A549 treated with RU486 at 1 μM for 4 hours (cell line): ENCODE measurements at places on chromosomes 2 and 18. TPM values are rescaled to one million over a fixed set of nuclear protein-coding genes. Genes with fewer than 3 reads are reported as not detected.

The RBMS1 gene
- 39.9 to 63.9 TPM (median 61.3 TPM) in 5 replicates for total RNA-seq

The STK25 gene
- total RNA-seq: 92.2 to 114 TPM (median 107 TPM) in 5 replicates

The MREG gene
- 5.3 to 6.8 TPM (median 5.7 TPM) in 5 replicates for total RNA-seq

The NEU2 gene
- total RNA-seq: not detected in 5 replicates

The HTR2B gene
- total RNA-seq: 0.06 to 0.11 TPM (median 0.06 TPM) in 3 of 5 replicates, not detected in the others

The C2orf92 gene
- 0.37 to 1.1 TPM (median 0.47 TPM) in 5 replicates for total RNA-seq

The PFN4 gene
- 0.67 to 1.5 TPM (median 1.4 TPM) in 5 replicates for total RNA-seq

The ZNF396 gene
- 0.41 to 0.94 TPM (median 0.64 TPM) in 5 replicates for total RNA-seq

The BMP10 gene
- not detected in 5 replicates for total RNA-seq

The LCT gene
- 0.03 to 0.07 TPM (median 0.05 TPM) in 3 of 5 replicates, not detected in the others for total RNA-seq

The SERPINB12 gene
- total RNA-seq: not detected in 5 replicates

The FLACC1 gene
- total RNA-seq: 0.20 to 0.32 TPM in 2 of 5 replicates, not detected in the others

The ENOSF1 gene
- total RNA-seq: 18.4 to 26.6 TPM (median 24.0 TPM) in 5 replicates

The LBX2 gene
- 2.7 to 4.1 TPM (median 3.4 TPM) in 5 replicates for total RNA-seq
